ENCODE measurements at places on chromosomes 11 and 22.
A peak's percentile ranks its signal among the peaks of the same experiment; 100 is the strongest.

DNA sequence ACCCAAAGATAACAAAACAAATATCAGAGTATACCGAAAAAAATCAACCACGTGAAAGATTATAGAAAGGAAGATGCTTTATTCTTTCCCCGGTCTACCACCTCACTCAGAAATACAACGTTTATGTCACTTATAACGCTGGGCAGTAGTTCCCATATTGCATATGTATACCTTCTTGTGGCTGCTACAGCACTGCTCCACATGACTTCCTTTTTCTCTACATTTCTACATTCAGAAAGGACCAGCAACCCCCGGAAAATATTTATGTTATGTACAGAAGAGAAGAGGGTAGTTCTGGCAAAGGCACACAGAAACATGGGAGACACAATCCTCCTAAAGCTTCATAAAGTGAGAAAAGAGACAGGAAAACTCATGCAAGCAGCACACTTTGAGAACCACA lies 56.8 kb downstream of the MTMR2 start:
- no peak for DNase-seq

DNA sequence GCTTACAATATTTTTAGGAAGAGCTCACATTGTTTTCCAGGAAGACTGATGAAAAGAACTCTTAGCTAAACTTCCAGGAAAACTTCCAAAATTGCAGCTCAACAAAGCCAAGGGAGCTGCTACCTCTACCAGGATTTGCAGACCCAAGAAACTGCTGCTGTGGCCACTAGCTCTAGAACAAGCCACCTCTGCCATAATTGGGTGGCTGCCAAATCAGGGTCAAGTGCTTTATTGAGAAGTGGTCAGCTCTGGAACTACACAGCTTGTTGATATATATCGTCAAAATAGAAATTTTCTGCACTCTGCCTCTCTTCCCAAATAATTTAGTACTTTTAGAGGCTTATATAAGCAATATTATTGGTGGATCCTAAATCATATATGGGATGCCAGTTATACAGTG lies 371.8 kb upstream of the CHORDC1 start:
- no peak for DNase-seq

GRCh38 chr11:76626921-76627401 lies 43.6 kb downstream of the LRRC32 start:
- peak; percentile 84 for DNase-seq

DNA sequence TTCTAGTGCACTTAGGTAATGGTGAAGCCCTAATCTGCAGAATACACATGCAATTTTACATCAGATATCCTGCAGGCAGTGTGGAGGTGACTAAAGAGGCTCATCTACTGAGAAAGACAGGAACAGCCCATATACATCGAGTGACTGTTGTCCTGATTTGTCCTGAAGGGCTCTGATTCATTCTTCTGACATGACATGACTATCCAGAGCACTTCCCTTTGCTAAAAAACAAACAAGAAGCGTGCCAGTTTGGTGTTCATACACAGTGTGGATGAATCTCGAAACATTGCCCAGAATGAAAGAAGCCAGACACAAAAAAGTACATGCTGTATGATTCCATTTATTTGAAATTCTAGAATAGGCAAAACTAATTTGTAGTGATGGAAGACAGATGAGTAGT lies 48.0 kb upstream of the AMPD3 start:
- DNase-seq, result no peak

- DNase-seq, result no peak
Observed at GRCh38 chr11:60992842-60993409, 21.4 kb downstream of the CD6 start.

GRCh38 chr11:67262731-67263675 lies 3.3 kb upstream of the GRK2 start:
- DNase-seq, result peak; percentile 73

GRCh38 chr22:30265131-30265720 lies 1.4 kb downstream of the OSM start:
- DNase-seq, result no peak

GRCh38 chr22:32079130-32080089 lies 36.3 kb downstream of the SLC5A1 start:
- no peak for DNase-seq

GRCh38 chr11:16184588-16184987 lies 171.8 kb downstream of the SOX6 start:
- no peak for DNase-seq

GRCh38 chr11:67507242-67507863 lies 609 bp downstream of the CDK2AP2 start:
- DNase-seq, result no peak

GRCh38 chr11:33906484-33907186 lies 14.8 kb upstream of the LMO2 start:
- no peak for DNase-seq

- peak; percentile 18 for DNase-seq
Observed at GRCh38 chr22:24037851-24038765, 27.0 kb downstream of the CABIN1 start.

DNA sequence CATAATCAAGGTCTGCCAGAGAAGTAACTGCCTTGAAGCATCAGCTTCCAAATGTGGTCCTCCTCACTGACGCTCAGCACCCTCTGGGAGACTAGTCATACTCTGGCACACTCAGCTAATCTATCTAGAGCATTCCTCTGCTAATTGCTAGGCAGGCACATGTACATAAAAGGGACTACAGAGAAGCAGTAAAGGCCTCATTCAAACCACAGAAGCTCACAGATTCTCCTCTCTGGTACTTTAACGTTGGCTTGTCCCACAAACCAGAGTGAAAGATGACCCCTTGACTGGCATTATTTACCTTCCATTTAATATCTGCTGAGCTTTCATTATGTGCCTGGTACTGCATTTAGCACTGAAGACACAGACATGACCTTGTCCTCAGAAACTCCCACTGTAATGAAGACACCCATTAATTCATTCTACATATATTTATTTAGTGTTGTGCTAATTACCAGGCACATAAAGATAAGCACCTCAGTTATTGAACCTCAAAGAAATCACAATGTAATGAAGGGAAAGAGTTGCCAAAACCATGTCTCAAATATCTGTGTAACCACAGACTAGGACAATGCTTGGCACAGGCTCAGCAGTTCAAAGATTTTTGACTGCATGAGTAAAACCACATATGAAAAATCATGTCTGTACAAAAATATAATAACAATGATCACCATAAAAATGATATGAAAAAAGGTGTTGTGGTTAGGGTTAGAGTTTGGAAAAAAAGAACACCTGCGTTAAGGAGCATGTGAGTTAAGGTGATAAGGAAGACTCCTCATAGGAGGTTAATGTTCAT lies 550.4 kb downstream of the DLG2 start:
- DNase-seq, result no peak

GRCh38 chr11:119872611-119873310 lies 143.8 kb upstream of the NECTIN1 start:
- DNase-seq, result no peak

GRCh38 chr11:60699936-60700335 lies 524 bp downstream of the MS4A8 start:
- no peak for DNase-seq

DNA sequence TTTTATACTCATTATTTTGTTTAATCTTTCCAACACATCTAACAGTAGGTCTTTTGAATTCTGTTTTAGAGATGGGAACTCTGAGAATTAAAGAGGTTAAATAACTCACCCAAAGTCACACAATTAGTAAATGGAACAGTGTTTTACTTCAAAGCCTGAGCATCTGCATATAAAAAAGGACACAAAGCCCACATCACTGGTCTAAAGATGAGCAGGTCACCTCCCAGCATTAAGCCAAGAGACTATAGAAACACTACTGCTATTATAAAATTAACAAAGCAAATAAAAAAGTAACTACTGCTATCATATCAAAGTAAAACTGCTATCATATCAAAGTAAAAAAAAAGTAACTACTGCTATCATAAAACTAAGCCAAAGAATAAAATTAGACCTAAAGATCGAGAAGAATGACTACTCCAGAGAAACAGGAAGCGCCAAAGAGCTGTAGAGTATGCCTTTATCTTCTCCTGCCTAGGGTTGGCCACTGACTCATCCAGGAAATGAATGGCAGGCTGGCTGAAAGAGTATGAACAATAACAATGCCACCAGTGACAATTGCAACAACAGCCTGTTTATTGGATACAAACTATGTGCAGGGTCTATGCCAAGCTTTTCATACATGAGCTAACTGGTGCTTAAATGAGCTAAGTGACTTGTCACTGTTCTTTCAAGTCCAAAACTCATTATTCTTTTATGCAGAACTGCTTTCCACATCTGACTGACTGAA lies 1153.0 kb upstream of the TENM4 start:
- DNase-seq, result no peak

DNA sequence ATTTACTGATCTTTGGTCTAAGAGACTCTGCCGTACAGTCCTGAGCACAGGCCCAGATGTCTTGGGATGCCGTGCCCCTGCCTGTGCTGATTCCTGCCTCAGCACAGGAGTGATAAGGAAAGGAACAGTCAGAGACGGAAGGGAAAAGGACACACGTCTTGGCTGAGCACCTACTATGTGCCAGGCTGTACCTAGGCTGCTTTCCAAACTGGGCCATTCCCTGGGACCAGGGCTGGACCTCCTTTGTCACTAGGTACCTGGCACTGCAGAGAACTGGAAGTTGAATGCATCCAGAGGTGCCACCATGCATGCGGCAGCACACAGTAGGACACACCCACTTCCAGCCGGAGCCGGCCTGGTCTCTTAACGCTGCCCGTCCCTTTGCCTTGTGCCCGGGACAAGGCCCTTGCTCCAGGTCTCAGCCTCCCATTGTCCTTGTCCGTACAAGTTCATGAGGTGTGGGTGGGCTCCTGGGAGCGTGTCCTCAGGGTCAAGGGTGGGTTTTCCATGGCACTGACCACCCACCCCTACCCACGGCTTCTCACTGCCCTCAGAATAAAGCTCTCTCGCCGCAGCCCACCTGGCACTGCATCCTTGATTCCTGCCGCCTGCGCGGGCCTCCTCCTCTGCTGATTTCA lies 1.1 kb upstream of the SSTR3 start:
- no peak for DNase-seq

- peak; percentile 51 for DNase-seq
Observed at GRCh38 chr11:118081241-118081958, 4.5 kb downstream of the TMPRSS4 start.

- no peak for DNase-seq
Observed at GRCh38 chr11:5232176-5232575, 2.1 kb downstream of the HBD start.

- DNase-seq, result no peak
Observed at GRCh38 chr22:20957683-20958431, 9.2 kb upstream of the AIFM3 start.

GRCh38 chr22:37910890-37911672 lies 5.0 kb downstream of the MICALL1 start:
- DNase-seq, result no peak

DNA sequence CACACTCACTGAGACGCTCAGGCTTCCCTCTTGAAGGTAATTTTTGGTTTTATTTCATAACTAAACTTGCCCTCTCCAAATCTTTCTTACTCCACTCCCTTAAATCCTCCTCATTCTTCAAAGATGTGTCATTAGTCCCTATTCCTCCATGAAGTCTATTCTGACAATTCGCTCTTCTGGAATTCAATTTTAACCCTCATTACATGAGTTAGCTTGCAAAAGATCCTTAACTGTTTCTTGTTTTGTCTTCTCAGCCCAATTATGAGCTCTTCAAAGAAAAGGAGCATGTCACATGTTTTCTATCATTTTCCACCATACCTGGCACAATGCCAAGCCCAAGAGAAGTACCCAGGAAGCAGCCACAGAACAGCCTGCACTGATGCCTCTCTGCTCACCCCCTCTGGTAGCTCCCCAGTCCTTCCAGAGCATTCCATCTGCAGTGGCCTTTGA lies 13.0 kb downstream of the GALNT18 start:
- no peak for DNase-seq

DNA sequence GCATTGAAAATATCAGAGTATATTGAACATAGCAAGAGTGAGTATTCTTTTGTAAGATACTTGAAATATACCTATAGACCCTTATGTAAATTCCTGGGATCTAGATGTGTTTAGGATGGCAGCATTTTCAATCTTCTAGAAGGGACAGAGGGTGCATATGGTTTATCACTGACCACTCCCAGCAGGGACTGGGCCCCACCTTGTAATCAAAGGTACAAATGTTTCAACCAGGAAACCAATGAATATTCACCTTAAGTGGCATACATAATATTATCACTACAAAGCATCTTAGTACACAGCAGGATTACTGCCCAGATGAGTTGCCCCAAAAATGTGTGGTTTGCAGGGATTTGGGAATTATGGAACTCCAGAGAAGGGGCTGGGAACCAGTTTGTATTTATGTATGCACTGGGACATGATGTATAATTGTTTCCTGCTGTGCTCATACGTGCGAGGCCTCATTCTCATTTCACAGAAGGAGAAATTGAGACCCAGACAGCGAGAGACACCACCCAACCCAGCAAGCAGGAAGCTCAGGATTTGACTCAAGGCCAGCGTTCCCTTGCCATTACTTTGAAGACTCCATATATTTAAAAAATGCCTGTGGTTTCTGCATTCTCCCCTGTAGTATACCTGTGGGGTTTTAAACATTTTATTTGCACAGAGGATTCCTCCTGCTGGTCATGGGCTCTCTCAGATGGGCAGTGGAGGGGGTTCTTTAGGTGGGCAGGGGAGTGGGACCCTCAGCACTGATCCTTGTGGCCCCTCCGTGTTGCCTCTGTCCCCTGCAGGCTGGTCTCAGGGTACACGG lies 5.2 kb downstream of the APOL4 start:
- no peak for DNase-seq

GRCh38 chr11:62142043-62142375 lies 18.2 kb downstream of the INCENP start:
- DNase-seq, result no peak

- no peak for DNase-seq
Observed at GRCh38 chr11:67288198-67288451, 978 bp upstream of the ANKRD13D start.

GRCh38 chr11:106879832-106880546 lies 138.3 kb downstream of the GUCY1A2 start:
- DNase-seq, result no peak

DNA sequence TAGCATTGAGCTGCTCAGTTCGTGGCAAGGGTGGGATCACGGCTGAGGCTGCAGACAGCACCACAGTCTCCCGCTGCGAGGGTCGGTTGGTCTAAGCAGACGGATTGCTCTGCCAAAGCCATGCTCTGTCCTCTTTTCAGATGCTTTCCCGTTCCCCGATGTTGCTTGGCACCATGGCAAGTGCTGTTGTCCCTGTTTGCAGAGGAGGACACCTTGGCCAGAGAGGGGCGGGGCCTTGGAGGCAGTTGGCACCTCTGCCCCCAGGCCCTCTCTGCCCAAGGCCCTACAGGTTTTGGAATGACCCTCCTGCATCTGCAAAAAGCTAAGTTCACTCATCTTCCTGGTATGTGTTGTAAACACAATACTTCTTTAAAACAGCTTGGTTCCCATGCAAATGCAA lies 11.6 kb downstream of the CCDC157 start:
- DNase-seq, result no peak

GRCh38 chr11:123829745-123830144 lies 23.6 kb upstream of the OR6M1 start:
- DNase-seq, result no peak

DNA sequence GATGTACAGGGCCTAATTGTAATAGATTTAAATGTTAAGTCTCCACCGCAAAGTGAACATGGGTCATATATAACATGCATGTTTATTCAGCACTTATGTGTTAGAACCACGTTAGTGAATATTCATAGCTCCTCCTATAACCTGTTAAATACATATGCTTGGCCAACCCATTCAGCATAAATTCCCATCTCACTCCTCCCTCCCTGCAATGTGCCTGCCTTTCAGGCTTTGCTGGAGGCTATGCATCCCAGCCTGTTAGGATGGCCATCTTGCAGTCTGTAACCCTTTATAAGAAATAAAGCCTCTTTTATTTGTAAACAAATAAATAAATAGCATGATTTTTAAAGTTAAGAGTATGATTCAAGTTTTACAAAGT lies 1.7 kb upstream of the OOSP4A start:
- DNase-seq, result no peak

GRCh38 chr11:44228379-44228778 lies 81.6 kb downstream of the ALX4 start:
- DNase-seq, result no peak
